ENCODE measurements at places on chromosomes 12 and 14. TPM values are rescaled to one million over a fixed set of nuclear protein-coding genes. Genes with fewer than 3 reads are reported as not detected.
A peak's percentile ranks its signal among the peaks of the same experiment; 100 is the strongest.

The GIT2 gene
- 74.9 TPM for total RNA-seq

The PZP gene
- total RNA-seq = not detected

The POU6F1 gene
- total RNA-seq = 12.0 TPM

The TSHR gene
- total RNA-seq = not detected

The CLEC14A gene
- total RNA-seq = not detected

The BMP4 gene
- total RNA-seq = not detected

The KLRG1 gene
- total RNA-seq = 2.5 TPM

The SCN8A gene
- 0.79 TPM for total RNA-seq

The B3GNT4 gene
- total RNA-seq = 1.1 TPM

The SALL2 gene
- 5.3 TPM for total RNA-seq

The SSPN gene
- total RNA-seq = not detected

The TSPAN19 gene
- not detected for total RNA-seq

The SIX6 gene
- total RNA-seq = not detected

GRCh38 chr14:61187196-61187905, 93.8 kb downstream of the TMEM30B start:
- DNase-seq = no peak

DNA sequence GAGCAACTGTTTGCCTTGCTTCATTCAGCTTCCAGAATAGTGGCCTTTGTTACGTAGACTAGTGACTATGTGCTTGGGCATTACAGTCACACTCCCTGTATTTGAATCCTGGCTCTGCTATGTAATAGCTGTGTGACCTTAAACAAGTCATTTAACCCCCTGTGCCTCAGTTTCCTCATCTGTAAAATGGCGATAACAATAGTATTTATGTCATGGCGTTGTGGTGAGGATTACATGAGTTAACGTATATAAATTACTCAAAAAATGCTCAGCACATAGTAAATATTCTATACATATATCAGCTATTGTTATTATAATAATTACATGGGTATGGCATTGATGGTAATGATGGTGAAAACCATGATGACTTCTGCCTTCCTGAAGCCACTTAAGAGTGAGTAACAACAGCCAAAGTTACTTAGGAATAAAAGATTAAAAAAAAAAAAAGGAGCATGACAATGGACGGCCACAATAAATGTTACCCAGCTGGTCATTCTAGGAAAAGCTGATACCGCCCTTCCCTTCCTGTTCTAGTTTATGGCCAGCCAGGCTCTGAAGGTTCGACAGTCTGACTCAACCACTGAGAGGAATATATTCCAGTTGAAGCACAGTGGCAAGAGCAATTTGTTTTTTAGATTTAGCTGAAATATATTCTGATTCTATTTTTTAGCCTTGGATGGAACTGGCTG, 9.9 kb upstream of the ADIPOR2 start:
- no peak for DNase-seq

DNA sequence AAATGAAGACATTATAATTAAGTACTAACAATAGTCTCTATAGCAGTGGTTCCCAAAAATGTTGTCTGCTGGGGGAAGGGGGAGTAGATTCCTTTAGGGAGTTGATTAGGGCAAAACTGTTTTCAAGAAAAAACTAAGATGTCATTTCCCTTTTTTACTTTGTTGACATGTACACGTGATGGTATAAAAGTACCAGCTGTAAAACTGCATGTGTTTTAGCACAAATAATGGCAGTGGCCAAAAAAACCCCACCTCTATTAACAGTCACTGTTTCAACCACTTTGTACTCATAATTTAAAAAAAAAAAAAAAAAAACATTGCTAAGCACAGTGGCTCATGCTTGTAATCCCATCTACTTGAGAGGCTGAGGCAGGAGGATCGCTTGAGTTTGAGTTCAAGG, 61.7 kb downstream of the PPP1R12A start:
- DNase-seq = no peak

- DNase-seq = no peak
Observed at GRCh38 chr12:27143256-27144069, 61.1 kb upstream of the C12orf71 start.

DNA sequence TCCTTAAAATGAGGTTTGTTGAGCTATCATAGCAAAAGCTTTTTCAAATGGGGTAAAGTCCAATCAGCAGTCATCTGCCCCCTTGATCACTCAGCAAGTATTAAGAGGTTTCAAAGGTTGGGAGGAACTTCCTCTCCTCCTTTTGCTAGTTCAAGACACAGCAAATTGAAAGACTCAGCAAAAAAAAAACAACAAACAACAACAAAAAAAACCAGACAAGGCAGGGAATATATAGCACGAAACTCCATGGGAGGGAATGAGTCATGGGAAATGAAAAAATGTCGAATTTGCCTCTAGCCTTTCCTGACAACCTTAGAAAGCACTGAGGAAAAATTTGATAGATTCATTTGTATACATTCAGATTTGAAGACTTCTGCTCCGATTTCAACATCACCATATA, 1.6 kb upstream of the SLC7A8 start:
- no peak for DNase-seq

- DNase-seq = no peak
Observed at GRCh38 chr14:22547948-22548750, 40.9 kb downstream of the DAD1 start.

DNA sequence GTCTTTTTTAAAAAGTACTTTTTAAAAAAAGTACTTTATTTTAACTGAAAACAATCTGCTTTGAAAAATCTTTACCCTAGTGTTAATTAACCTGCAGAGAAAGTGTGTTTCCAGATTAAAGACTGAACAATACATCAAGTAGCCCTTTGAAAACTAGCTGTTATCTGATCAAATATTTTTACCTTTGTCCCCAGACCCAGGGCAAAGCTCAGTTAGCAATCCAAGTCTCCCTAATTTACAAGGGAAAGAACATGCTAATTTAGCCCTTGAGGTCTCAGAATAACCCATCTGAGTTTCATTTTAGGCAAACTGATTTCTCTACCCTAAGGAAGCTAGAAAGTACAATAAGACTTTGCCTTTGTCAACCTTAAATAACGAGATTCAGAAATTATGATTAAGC, 91.2 kb downstream of the PPM1H start:
- DNase-seq = no peak

- no peak for DNase-seq
Observed at GRCh38 chr14:102185360-102185759, 45.7 kb downstream of the WDR20 start.

DNA sequence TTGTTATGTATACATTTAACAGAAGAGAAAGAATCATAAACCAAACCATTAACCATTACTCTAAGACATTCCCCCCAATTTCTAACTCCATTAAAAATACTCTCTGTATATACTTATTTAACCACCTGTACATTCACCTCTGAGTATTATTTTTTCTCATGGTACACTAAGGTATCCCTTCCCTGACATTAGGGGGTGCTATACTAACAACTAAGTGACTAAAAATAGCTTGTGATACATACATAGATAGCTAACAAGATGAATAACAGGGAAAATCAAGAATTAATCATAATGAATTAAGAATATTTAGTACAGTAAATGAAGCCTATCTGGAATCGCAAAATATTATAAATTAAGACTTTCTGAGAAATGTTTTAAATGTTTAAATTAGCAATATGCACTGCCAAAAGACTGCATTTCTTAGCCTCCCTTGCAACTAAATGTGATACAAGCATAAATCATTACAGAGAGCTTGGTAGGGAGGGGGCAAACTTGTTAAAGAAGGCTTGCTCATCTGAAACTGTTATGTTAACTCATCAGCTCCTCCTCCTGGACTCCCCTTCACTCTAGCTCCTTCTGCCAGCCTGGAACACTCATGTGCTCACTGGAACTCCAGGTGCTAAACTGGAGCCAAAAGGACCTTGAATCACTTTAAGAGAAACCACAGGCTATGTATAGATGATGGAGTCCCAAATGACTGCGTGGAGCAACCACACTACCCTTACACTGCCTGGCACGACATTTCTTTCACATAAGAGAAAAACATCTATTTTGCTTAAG, 14.9 kb downstream of the C2CD5 start:
- no peak for DNase-seq

DNA sequence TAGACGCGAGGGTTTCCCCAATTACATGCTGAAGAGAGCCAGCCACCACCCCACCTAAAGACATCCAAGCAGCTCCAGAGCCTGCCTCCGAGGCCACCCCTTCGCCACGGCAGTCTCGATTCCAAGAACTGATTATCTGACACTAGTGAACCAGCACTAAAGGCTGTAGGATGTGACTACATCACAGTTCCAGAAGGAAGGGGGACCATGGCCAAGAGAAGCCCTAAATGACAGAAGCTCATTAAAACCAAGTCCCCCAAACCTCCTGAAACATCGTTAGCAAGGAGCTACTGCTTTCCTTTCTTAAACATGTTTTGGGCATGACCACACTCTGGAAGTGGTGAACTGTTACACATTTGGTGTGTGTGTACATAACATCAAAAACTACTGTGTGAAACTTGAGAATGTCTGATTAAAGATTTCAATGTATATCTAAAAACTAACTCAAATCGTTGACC, 88.2 kb downstream of the DUSP16 start:
- peak; percentile 53 for DNase-seq

- DNase-seq = no peak
Observed at GRCh38 chr12:20716037-20716436, 20.9 kb downstream of the SLCO1C1 start.

DNA sequence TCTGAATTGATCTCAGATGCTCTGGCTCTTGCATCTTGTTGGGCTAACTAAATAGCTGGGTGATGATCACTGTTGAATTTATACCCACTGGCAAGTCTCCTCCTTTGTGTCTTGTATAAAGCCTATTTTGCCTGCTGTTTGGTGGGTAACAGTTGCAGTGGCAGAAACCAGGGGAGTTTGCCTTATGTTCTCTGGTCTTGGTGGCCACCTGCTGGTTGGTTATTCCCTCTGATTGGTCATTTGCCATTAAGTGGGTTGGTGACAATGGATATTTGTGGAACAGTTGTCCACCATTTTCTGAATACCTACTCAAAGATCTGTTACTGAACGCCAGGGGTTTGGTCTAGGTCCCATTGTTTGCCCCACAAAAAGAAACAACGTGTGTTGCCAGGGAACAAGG, 52.1 kb downstream of the AVPR1A start:
- no peak for DNase-seq

GRCh38 chr12:60337839-60338549, 742.2 kb downstream of the SLC16A7 start:
- no peak for DNase-seq

- DNase-seq = no peak
Observed at GRCh38 chr14:64060648-64061096, 207.9 kb downstream of the SYNE2 start.

GRCh38 chr12:88752183-88752582, 171.9 kb upstream of the KITLG start:
- no peak for DNase-seq

DNA sequence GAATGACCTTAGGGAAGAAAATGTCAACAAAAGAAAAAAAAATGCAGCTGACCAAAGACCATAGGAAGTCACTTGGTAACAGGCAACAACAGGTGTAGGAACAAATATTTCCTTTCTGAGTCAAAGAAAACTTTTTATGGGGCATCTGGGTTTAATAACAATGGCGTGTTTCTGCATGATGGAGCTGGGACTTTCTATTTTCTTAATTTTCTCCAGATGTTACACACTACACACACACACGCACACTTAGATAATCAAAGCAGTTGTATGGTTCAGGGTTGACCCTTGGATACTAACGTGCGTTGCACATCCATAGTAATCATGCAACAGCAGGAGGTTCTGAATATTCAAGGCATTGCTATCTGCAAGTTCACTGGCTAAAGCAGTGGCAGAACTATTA, 47.9 kb upstream of the NTF3 start:
- no peak for DNase-seq

DNA sequence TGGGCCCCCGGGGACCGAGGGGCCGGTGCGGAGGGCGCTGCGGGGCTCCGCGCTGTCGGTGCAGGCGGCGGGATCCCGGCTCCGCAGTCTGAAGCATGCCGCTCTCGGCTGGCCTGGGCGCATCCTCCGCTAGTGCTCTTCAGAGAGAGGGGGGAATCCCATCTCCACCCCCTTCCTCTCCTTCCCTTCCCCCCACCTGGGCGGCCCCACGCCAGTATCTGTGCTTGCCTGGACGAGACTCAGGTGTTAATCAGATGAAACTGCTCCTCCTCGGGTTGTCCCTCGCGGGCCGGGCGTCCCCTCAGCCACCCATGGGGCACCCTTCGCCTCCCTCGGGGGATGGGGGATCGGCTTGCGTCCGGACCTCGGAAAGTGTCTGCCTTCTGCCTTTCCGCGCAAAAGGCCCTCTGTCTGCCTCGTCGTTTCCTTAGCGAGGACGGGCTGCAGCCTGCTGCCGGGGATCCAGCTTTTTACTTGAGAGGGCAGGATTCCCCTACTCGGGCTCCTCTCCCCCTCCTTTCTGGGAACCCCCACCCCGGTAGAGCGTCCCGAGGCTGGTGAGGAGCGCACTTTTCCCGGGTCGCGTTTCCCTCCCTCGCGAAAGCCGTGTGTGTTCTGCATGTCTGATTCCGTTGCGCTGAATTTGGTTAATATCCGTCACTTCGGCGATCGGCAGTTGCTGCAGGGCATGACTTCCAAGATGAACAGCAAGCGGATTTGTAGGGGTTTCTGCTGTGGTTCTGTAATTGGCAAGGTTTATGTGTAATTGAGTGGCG, 1.1 kb downstream of the GPHN start:
- DNase-seq = peak; percentile 65

DNA sequence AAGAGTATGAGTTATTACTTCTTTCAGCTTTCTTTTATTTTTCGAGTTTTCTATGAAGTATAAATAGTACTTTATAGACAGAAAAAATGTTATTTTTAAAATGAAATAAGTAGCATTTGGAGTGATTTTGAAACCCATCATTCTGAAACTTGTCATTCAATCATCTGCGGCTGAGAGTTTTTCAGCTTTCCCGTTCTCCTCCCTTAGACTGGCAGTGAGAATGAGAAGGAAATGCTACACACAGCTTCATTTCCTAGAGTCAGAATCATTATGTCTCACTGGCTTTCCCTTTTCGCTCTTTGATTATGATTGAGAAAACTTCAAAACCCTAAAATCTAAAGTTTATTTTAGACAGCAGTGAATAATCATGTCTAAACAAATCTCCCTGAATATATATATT, 33.7 kb upstream of the GNPNAT1 start:
- DNase-seq = no peak

- peak; percentile 47 for DNase-seq
Observed at GRCh38 chr14:52961060-52961639, 10.3 kb upstream of the FERMT2 start.

GRCh38 chr14:32618991-32619390, 289.9 kb downstream of the AKAP6 start:
- DNase-seq = no peak

GRCh38 chr12:48198672-48198971, 4.5 kb downstream of the OR10AD1 start:
- peak; percentile 36 for DNase-seq

DNA sequence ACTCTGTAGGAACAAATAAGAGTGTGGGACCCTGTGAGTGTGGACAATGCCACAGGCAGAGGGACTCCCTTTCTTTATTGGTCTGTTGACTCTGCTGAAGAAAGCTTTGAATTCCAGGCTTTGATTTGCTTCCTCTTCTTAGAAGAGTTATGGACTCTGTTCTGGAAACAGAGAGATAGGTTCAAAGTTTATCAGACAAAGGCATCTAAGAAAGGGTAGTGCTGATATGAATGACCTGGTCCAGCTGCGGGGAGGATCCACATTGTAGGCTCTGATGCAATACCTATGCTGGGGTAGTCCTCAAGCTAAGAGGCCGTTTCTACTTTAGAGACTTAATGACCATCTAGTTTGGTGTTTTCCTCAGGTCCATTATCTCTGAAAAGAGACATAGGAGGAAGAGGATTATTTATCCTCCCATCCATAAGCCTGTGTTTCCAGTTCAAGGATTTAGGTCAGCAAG, 10.7 kb upstream of the IKZF4 start:
- DNase-seq = no peak

GRCh38 chr12:82176761-82177490, 181.3 kb downstream of the CCDC59 start:
- DNase-seq = no peak

Measured in activated T-cell treated with anti-CD3 and anti-CD28 coated beads, Interleukin-2, amount 50 U/mL, for 72 hours (primary cell).